Glomerular endothelial cell (primary cell): ENCODE measurements at places on chromosomes 13 and 19. TPM values are rescaled to one million over a fixed set of nuclear protein-coding genes. Genes with fewer than 3 reads are reported as not detected.

The KIR3DL3 gene
- total RNA-seq = not detected in 2 replicates

The IGFL1 gene
- total RNA-seq = not detected in 2 replicates

The SIGLEC5 gene
- total RNA-seq = 0.93 TPM in 1 of 2 replicates, not detected in the other

The EXOC3L2 gene
- 8.3 and 9.3 TPM in 2 replicates for total RNA-seq

The CYP2A6 gene
- not detected in 2 replicates for total RNA-seq
